ENCODE measurements at places on chromosomes 4 and X.

- DNase-seq = no peak
Measured at GRCh38 chrX:110242371-110242770, 75.5 kb downstream of the AMMECR1 start.

- DNase-seq = no peak
Measured at GRCh38 chr4:108702960-108703359, 52.6 kb downstream of the OSTC start.

DNA sequence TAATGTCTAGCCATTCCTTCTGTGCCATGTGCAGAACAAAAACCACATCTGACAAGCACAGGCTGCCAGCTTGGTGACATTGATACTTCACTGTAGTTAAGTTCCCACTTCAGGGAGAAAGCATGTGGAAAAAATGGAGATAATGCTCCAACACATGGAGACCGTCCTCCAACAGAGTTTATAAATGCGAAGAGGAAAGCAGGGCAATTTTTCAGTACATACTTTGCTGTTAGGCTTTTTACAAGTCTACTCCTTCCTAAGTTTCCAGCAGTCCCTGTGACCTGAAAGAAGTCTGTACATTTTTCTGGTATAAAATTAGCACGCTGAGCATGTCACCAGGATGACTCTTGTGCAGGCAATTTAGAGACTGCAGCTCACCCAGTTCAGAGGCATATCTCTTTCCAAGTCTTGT, 766.9 kb upstream of the IGFBP7 start:
- no peak for DNase-seq

DNA sequence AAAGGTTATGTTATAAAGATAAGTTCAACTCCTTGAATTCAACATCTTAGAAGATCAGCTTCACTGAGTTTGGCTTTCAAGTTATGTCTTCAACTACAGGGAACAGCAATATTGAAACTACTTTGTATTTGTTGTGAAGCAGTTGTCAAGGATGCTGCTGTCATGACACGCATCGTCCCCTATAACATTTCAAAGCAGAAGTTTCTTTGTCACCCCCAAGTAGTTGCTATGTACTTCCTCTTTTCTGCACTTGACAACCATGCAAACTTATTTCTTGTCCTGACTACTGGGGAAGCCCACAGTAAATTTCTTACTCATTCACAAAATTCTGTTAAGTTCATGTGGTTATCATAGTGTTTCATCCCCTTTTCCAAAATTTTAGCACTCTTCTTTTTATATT, 14.3 kb downstream of the ANTXR2 start:
- DNase-seq = no peak

DNA sequence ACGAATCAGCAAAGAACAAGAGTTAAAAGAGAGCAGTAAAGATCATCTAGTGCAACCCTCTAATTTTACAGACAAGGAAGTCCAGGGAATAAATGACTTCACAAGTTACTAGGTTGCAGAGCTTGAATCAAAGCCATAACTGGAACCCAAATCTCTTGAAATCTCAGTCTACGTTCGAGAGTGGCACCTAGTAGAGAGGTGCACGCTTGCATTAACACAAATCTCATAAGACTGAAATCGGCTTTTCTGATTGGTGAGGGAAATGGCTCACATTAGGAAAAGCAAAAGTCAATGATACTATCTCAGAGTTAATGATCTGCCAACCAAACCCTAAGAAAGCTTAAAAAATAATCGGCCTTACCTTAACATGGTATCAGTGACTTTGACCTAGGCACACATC, 43.0 kb downstream of the FAT1 start:
- DNase-seq = no peak

GRCh38 chrX:68363984-68364383, 69.3 kb downstream of the OPHN1 start:
- DNase-seq = no peak

DNA sequence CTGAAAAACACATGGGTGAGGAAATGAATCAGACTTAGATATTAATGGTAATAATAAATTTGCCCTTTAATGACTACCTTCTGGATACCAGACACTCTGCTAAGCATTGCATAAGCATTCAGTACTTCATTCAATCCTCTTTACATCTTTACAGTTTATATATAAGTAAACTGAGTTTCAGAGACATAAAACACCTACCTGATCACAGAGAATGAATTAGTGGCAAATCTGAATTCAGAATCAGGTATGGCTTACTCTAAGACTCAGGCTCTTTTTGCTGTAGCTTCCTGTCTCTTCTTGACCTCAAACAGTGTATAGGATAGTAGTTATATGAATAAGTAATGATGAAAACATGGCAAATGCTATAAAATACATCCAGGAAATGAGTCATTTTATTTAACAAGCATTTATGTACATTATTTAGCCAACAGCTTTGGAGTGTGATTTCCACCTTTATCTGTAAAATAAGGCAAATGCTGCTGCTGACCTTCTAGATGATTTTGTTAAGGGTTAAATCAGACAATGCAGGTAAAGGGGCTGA, 83.9 kb downstream of the VEGFC start:
- DNase-seq = no peak

DNA sequence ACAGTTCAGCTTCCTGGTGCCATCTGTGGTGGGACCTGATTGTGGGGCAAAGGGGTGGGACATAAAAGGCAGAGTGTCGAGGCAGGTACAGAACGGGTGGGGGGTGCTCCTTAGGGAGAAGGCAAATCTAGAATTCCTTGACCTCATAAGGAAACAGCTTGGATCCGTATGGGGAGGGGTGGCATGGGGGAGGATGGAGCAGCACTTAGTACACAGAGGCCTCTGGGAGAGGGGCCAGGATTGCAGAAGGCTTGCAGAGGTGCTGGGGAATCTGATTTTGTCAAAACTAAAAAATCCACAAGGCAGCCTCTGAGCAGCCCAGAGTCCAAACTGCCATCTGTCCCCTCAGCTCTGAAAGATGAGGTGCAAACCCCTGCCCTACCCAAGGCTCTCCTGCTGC, 2.3 kb upstream of the EMD start:
- DNase-seq = no peak

DNA sequence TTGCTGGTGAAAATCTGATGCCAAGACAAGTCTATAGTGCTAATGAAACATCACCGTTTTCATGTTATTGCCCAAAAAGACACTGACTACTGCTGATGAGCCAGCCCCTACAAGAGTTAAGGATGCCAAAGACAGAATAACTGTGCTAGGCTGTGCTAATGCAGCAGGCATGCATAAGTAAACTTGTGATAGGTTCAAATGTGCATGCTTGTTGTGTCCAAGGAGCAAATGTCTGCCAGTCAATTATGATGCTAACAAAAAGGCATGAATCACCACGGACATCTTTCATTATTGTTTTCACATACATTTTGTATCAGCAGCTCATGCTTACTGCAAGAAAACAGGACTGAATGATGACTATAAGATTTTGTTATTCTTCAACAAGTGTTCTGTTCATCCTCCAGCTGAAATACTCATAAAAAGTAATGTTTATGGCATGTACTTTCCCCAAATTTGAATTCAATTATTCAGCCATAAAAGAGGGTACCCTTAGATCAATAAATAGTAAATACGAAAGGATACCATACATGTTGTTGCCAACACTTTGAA, 306.9 kb upstream of the ARSJ start:
- no peak for DNase-seq

- no peak for DNase-seq
Measured at GRCh38 chr4:139367421-139368090, 65.3 kb upstream of the NDUFC1 start.

GRCh38 chr4:189237340-189237739, 703.3 kb upstream of the FRG1 start:
- no peak for DNase-seq

GRCh38 chrX:110853610-110854009, 58.0 kb upstream of the CHRDL1 start:
- DNase-seq = no peak

DNA sequence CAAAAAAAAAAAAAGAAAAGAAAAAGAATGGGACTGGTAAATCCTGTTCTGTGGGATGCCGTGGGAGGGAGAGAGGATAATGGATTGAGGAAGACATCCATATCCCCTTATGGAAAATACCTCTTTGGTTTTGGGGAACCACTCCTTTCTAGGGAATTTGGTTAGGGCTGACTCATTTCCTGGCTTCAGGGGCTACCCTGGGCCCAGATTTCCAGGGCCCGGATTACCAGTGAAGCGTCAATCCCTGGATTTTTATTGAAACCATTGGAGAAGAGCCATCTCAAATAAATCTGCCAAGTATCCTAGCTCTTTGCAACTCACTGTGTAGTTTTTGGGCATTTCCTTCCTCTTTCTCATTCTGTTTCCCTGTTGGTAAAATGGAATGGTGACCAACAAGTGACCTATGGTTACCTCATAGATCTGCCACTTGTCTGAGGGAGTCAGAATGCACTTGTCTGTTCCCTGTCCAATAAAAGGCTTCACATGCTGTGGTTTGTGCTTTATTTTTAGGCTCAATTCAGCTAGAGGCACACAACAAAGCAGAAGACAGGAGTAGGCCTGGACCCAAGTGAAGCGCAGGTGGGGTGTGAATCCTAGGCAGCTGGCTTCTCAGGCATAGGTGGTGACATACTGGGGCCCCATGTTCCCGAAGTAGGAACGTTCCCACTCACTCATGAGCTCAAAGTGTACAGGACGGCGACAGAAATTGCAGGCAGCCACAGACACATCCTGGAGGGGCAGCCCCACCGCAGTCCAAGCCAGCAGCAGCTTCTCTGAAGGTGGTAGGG, 8.6 kb downstream of the APEX2 start:
- no peak for DNase-seq

DNA sequence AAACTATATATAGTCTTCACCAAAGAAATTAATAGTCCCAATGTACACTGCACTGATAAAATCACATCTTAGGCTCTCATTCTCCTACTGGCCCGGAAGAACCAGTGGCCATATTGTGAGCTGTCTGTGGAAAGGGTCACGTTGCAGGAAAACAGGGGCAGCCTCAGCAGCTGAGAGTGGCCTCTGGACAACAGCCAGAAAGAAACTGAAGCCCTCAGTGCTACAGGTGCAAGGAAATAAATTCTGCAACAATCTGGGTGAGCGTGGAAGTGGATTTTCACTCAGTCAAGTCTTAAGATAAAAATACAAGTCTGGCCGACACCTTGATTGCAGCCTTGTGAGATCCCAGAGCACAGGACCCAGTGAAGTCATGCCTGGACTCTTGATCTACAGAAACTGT, 3.2 kb upstream of the SLC25A14 start:
- DNase-seq = no peak

DNA sequence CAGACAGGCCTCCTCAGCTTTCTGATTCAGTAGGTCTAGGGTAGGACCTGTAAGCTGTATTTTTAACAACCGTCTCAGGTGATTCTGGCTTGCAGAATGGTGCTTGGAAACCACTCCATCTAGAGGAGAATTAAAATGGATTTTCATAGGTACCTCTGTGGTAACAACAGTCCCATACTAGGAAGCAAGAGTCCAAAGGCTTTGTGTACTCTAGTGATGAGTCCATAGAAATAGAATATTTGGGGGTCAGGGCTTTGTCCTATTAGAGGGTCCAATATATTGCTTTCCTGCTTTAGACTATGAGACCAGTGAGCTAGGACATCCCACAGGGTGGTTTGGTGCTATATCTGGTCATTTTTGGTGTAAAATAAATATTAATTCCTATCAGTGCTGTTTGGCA, 242.0 kb downstream of the SCFD2 start:
- no peak for DNase-seq

DNA sequence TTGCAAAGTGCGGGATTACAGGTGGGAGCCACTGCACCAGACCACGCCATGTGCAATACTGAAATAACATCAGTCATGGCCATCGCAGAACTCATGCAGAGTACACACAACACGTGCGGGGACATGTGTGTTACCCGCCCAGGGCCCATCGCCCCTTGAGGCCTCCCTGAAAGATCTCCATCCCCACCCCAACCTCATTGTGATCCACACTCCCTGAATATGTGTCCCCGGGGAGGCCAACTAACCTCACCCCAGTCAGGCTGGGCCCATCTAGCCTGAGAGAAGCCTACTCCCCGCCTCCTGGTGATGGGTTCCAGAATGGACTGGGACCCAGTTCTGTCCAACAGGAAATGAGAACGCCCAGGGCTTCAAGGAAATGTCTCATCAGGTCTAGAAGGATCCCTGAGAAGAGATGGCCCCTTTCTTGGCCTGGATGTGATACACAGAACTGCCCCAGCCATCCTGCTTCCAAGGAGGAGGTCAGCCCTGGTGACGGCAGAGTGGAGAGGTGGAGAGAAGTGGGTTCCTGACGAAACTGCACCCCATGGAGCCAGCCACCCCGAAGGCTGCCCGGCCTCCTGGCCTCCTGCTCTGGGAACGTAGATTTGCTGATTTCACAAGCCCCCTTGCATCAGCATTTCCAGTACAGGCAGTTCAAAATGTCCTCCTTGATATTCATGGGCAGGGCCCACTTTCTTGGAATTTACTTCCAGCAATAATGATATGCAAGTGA, 22.5 kb upstream of the CLDN24 start:
- no peak for DNase-seq

- DNase-seq = no peak
Measured at GRCh38 chr4:30619679-30620078, 100.5 kb upstream of the PCDH7 start.

DNA sequence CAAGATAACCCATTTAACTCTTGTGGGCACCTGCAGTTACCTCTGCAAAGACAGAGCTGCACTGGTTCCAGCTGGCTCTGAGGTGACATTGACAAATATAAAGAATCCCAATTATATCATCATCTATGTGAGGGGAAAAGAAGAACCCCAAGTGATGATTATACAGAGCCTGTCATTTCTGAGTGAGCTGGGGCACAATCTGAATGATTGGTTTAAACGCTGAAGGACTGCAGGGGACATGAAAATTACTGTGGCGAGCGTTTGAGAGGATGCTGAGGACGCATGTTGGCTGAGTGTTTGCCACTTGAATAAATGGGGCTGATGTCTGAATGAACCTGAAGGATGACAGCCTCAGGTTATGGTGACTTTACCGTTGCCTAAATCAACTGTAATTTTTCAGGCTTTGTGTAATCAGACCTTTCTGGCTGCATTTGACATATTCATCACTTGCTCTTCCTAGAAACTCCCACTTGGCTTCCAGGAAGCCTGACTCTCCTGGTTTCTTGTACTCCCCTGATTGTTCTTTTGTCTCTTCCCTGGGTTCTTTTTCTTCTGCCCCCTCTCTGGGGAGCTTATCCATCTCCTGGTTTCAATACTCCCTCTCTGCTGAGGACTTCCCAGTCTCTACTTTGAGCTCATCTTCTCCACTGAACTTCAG, 4.1 kb upstream of the HSD17B10 start:
- no peak for DNase-seq

GRCh38 chrX:130846746-130847145, 56.3 kb downstream of the ENOX2 start:
- DNase-seq = no peak

Data from stimulated activated CD4-positive, alpha-beta T cell treated with anti-CD3 and anti-CD28 coated beads, TNF-alpha, amount 100 ng/mL, for 48 hours (primary cell).